ELF-1 (cell line): ENCODE measurements at places on chromosomes 7 and 10.
A peak's percentile ranks its signal among the peaks of the same experiment; 100 is the strongest.

DNA sequence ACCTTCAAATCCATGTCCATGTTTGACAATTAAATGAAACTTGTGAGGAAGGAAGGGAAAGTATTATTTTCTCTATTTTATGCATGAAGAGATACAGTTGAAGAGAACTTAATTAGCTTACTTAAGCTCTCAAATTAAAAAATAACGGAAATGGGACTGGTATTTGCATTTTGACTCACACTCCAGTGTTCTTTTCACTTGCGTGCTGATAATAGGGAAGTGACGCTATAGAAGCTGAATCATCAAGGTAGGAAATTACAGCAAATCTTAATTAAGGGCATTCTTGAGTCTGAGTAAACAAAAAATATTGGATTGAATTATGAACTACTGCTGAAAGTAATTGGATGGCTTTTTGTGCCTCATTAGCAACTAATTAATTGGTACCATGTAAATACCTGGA lies 44.0 kb upstream of the NPVF start:
- DNase-seq, result no peak

- DNase-seq, result peak; percentile 59
Observed at GRCh38 chr10:24721229-24722106, 2.2 kb downstream of the ARHGAP21 start.

DNA sequence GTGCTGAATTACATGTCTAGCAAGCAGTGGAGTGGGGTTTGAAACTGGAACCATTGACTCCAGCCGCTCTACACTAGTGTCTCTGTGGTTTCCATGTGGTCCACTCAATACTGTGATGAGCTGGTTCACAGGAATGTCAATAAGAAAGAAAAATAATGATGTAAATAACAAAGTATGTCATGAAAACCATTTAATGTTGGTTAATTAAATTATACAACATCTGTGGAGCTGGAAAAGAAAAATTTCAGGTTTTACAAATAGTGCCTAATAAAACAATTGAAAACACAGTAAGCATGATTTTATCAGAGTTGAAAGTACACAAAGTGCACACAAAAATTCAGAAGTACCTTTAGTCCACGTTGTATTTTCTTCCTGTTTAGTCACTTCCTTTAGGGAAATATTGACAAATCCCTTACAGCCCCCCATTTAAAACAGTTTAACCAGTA lies 28.7 kb upstream of the NAMPT start:
- DNase-seq, result no peak

GRCh38 chr7:157238087-157238486 lies 98.7 kb upstream of the DNAJB6 start:
- peak; percentile 16 for DNase-seq

DNA sequence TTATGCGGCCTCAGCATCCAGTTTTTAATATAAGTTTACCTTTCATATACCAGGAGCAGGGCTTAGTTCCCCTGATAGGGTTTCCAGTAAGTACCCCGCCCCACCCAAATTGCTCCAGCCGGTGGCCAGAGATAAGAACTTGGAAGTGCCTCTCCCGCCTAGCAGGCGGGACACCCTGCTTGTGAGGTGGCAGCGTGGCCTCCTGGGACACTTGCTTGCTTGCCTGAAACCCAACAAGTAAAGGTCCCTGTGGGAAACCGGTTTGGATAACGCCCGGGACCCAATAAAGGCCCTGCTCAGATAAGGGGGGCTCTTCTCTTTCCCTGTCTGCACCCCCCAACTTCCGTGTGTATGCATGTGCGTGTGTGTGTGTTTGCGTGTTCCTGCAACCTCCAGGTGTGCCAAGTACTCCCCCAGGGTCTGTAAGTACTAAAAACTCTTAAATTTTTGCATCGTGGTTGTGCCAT lies 154.3 kb downstream of the ARHGAP21 start:
- no peak for DNase-seq

GRCh38 chr7:25068502-25069213 lies 56.4 kb downstream of the CYCS start:
- DNase-seq, result no peak
